ENCODE measurements at places on chromosomes 5 and 9. TPM values are rescaled to one million over a fixed set of nuclear protein-coding genes. Genes with fewer than 3 reads are reported as not detected.

DNA sequence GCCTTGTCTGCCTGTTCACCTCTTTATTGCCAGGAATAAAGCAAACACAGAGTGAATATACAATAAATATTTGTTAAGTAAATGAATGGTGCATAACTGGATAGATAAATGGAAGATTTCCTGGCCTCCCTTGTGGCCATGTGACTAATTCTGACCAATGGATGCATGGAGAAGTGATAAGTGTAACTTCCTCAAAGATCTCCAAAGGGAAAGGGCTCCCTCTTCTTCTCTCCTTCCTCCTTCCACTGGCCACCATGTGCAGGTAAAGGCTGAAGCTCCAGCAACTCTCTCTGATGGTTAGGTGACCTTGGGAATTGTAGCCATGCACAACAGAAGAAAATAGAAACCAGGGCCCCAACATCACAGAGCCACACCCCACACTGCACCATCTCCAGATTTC lies 174.4 kb downstream of the EBF1 start:
- no peaks in the 10 kb centered on the region for H3K36me3 ChIP-seq
- no peaks in the 10 kb centered on the region for H3K27me3 ChIP-seq
- no peak overlapping the region for H3K27ac ChIP-seq
- DNase-seq, result no peak
- H3K4me3 ChIP-seq, result no peak overlapping the region

GRCh38 chr9:10062629-10063395 lies 550.0 kb downstream of the PTPRD start:
- no peaks in the 10 kb centered on the region for H3K36me3 ChIP-seq
- no peak overlapping the region for H3K27ac ChIP-seq
- DNase-seq, result no peak
- H3K4me1 ChIP-seq, result no peaks in the 10 kb centered on the region

The SLC36A2 gene
- 0.16 TPM for total RNA-seq

The MINAR2 gene
- total RNA-seq, result not detected

- no peak for DNase-seq
- no peaks in the 10 kb centered on the region for H3K36me3 ChIP-seq
- H3K4me1 ChIP-seq, result peaks cover 49% of the 10 kb centered on the region
Measured at GRCh38 chr5:158898185-158899177, 201.2 kb downstream of the EBF1 start.

GRCh38 chr9:551986-552929 lies 289.2 kb upstream of the DMRT1 start:
- DNase-seq, result no peak
- H3K36me3 ChIP-seq, result no peaks in the 10 kb centered on the region

GRCh38 chr5:180670586-180671359 lies 21.4 kb upstream of the FLT4 start:
- peaks cover 32% of the 10 kb centered on the region for H3K27me3 ChIP-seq
- DNase-seq, result peak; percentile 51
- peaks cover 11% of the 10 kb centered on the region for H3K4me1 ChIP-seq
- no peak overlapping the region for H3K4me3 ChIP-seq
- no peaks in the 10 kb centered on the region for H3K36me3 ChIP-seq
- no peak overlapping the region for H3K27ac ChIP-seq

The TEX48 gene
- not detected for total RNA-seq

- DNase-seq, result no peak
- H3K27ac ChIP-seq, result peak overlapping the region; percentile 16
- H3K27me3 ChIP-seq, result no peaks in the 10 kb centered on the region
- H3K4me1 ChIP-seq, result peaks cover 70% of the 10 kb centered on the region
Measured at GRCh38 chr9:136357202-136357725, 6.3 kb downstream of the DNLZ start.
